ENCODE measurements at places on chromosomes 13 and 19. TPM values are rescaled to one million over a fixed set of nuclear protein-coding genes. Genes with fewer than 3 reads are reported as not detected.

CPT1C gene
- total RNA-seq, result 1.3 TPM

SLC7A10 gene
- total RNA-seq, result not detected

GPI gene
- 616 TPM for total RNA-seq

ZNF99 gene
- total RNA-seq, result not detected

C13orf42 gene
- total RNA-seq, result not detected

GPR18 gene
- total RNA-seq, result 18.0 TPM

IFNL4 gene
- not detected for total RNA-seq

ADGRE1 gene
- 1.6 TPM for total RNA-seq

PLIN4 gene
- not detected for total RNA-seq

ZIM2 gene
- not detected for total RNA-seq

RABAC1 gene
- 75.1 TPM for total RNA-seq

CEBPA gene
- 0.14 TPM for total RNA-seq

OR7A17 gene
- total RNA-seq, result not detected

NLRP9 gene
- not detected for total RNA-seq

All from activated naive CD4-positive, alpha-beta T cell treated with anti-CD3 and anti-CD28 coated beads, Interleukin-2, amount 10 ng/mL, durations not matched to agents 5 hours and 36 hours (primary cell).